OCI-LY7 (cell line): ENCODE measurements at places on chromosomes 2 and 18. TPM values are rescaled to one million over a fixed set of nuclear protein-coding genes. Genes with fewer than 3 reads are reported as not detected.

SERPINB11 gene
- total RNA-seq = not detected in 2 replicates

SLC9A4 gene
- 0.10 and 0.22 TPM in 2 replicates for total RNA-seq

PGAP1 gene
- total RNA-seq = 1.3 and 1.9 TPM in 2 replicates

IL1RN gene
- total RNA-seq = not detected in 2 replicates
